ENCODE measurements at places on chromosomes 5 and 9. TPM values are rescaled to one million over a fixed set of nuclear protein-coding genes. Genes with fewer than 3 reads are reported as not detected.

DNA sequence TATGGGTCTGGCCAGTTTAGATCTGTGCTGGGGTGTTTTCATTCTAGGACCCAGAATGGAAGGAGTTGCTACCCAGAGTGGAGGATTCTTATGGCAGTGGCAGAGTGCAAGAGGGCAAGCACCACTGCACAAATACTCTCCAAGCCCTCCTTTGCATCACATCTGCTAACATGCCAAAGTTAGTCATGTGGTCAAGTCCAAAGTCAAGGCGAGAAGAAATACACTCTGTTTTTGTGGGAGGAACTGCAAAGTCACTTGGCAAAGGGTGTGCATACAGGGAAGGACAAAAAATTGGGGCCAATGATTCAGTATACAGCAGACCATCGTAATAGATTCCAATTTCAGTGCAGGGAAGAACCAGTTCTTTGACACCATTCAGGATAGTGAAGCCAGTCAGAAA is 43.9 kb upstream of the HMGCS1 start:
- no peak for DNase-seq

GRCh38 chr9:126523611-126524111 is 90.1 kb upstream of the LMX1B start:
- DNase-seq, result no peak

GRCh38 chr9:13358128-13358527 is 78.6 kb upstream of the MPDZ start:
- no peak for DNase-seq

- no peak for DNase-seq
Observed at GRCh38 chr9:95415158-95415557, 97.6 kb upstream of the FANCC start.

DNA sequence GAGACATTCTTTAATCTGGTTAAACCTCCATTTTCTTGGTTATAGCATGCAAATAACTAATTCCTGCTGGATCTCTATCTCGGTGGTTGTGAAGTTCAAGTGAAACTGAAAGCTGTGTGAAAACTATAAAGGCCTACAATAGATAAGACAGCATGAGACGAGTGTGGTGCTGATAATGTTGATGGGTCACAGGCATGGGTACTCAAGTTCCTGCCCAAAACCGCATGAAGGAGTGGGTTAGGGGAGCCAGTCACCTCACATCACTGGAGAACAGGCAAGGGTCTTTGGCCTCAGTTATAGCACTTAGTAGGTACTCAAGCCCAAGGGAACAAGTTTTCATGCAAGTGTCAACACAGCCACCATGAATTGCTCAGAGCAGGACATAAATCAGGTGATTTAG is 16.7 kb downstream of the HMHB1 start:
- DNase-seq, result no peak

- no peak for DNase-seq
Observed at GRCh38 chr5:54315736-54316528, 5.6 kb upstream of the ARL15 start.

DNA sequence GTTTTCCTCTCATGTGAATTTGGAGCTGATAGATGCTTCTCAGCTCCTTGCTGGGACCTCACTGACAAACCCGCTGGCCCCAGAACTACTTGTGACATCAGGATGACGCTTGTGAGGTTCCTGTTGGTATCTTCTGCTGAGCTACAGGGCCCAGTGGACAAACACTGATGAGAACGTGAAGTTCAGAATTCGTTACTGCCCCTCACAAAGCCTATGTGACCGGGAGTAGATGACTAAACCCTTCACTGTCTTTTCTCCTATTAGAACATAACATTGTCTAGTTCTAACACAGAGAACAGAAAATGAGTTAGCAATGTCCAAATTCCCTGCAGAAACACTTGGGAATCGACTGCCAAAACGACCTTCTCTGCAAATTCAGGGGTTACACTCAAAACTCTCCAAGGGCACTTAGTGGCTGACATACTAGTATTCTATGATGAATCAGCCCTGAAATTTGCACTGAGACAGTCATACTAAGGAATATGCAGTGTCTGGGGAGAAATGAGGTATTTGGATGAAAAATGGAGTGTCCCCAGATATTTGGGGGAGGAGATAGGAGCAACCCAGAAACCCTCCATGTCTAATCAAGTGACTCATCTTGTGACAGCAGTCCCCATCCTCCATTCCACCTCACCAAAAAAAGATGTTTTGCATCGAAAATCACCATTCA is 143.2 kb upstream of the TRIM32 start:
- no peak for DNase-seq

- DNase-seq, result no peak
Observed at GRCh38 chr5:179762079-179762780, 29.6 kb downstream of the MAML1 start.

- DNase-seq, result no peak
Observed at GRCh38 chr9:7507026-7507425, 292.6 kb downstream of the DMAC1 start.

DNA sequence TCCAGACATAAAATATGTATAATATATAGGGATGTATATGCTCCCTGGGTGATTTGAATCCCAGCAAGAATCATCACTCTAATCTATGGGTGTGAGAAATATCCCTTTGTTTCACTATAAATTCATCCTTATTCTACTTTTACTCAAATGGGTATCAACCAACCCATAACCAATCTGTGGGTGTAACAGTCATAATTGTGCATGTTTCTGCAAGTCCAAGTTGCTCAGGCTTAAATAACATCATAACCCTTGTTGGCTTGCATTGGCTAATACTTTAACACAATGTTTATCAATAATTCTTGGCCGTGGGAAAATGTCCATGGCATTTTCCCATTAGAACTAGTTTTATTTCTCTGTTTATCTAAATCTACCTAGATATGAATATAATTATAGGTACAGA is 530.5 kb upstream of the TLE4 start:
- DNase-seq, result no peak

GRCh38 chr5:81203729-81204128 is 29.4 kb upstream of the CKMT2 start:
- no peak for DNase-seq

DNA sequence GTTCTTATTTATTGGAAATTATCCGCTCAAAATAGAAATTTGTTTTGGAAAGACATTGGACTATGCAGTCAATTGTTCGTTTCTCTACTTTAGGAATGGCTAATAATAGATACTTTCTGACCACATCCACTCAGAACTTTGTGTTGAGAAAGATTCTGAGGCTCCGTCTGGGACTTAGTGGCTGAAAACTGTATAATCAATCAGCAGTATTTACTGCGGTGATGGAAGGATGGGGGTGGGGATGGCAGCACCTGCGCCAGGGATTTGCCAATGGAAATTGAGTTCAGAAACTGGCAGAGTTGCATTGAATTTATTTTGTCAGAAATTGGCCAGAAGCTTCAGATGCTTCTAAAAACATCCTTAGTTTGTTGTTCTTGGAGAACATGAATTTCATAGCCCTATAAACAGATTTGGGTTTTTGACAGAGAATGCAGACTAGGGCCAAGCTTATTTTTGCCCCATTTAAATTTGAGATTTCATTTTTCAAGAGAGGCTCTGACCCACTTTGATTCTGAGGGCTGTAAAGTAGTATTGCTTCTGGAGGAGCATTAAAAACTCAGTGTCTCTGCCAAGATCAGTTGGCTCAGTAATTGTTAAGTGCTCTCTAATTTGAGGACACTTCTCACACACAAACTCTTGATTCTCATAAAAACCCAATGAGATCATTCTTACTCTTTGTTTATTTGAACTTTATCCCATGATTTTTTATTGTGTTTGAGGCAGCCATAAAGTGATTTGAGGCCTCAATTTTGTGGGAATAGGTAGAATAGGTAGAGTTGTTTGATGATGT is 215.1 kb downstream of the CD180 start:
- no peak for DNase-seq

GRCh38 chr5:73233461-73234203 is 60.6 kb downstream of the TMEM174 start:
- DNase-seq, result no peak

- DNase-seq, result no peak
Observed at GRCh38 chr5:76443066-76443800, 40.1 kb downstream of the IQGAP2 start.

DNA sequence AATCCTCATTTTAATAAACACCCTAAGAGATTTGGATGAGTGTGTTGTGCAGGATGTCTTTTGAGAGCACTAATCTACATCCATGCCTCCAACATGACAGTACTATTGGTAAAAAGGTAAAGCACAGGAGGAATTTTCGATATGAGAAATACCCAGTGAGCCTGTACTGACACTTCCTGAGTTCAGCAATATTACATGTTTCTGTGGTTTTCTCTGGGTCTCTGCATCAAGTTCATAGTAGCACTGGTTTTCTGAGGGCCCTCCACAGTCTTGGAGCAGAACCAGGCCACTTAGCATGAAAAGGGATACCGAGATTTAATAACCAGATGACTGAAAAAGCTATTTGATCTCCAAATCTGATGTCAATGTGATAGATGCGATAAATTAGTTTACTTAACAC is 524.1 kb downstream of the TMEM38B start:
- DNase-seq, result no peak

Gene DND1
- total RNA-seq, result 0.88 TPM

Gene FCN2
- not detected for total RNA-seq

Gene PDZD2
- 44.9 TPM for total RNA-seq

Gene RNF38
- total RNA-seq, result 24.1 TPM

Gene SPAG8
- 0.65 TPM for total RNA-seq

Gene CTSV
- total RNA-seq, result not detected

Gene CDKN2B
- 17.0 TPM for total RNA-seq

Gene ACTL7B
- not detected for total RNA-seq

Gene IFNA21
- total RNA-seq, result not detected

Gene CD72
- 15.5 TPM for total RNA-seq

Gene GPBP1
- total RNA-seq, result 93.9 TPM

Gene FOXD4
- not detected for total RNA-seq
